Activated CD4-positive, alpha-beta T cell treated with anti-CD3 and anti-CD28 coated beads for 24 hours (primary cell): ENCODE measurements at places on chromosomes 11 and 22.

DNA sequence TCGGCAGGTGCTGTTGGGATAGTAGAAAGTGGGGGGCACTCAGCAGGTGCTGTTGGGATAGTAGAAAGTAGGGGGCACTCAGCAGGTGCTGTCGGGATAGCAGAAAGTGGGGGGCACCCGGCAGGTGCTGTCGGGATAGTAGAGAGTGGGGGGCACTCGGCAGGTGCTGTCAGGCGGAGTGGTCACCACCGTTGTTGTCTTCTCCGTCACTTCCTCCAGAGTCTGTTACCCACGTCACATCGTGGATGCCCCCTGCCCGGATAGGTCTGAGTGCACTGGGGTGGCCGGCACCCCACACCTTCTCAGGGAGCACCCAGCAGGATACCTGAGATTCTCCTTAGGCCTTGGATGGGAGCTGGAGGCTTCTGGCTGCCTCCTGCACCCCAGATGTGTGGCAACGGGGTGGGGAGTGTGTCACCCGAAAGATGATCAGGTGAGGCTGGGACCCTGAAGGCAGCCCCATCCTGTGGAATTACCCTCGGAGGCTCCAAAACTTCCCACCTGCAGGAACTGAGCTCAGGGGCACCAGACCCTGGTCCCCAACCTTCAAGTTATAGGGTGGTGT is 24.1 kb upstream of the KRTAP5-7 start:
- no peak for DNase-seq

GRCh38 chr11:26958702-26959049 is 35.2 kb upstream of the FIBIN start:
- DNase-seq = no peak

DNA sequence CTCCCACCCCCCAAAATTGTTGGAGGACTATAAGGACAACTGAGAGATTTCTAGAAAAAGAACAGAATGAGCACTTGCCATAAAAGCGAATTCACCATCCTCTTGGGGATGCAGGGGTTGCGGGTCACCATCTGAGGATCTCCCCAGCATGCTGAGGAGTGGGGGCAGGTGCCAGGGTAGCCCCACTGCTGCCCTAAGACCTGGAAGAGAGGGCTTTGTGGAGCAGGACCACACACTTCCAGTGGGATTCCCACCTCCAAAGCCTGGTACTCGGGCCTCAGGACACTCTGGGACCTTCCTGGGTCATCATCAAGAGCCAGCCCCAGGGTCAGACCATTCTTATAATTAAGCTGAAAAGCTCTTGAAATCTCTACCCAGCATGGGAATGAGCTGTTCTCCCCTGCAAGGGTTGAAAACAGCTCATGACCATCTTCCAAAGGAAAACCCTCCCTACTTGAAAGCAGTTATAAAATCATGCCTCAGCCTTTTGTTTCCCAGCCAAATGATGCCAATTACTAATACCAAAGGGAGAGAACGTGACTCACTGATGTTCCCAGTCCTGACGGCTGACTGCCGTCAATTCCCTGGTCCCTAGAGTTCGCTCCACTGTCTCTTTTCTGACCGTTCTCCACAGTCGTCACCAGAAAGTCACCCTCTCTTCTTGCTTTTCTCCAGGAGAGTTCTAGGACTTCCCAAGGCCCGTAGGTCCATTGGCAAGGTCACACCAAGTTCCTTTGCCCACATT is 76.8 kb upstream of the CREB3L1 start:
- no peak for DNase-seq

GRCh38 chr22:35622191-35622913 is 5.2 kb upstream of the MB start:
- DNase-seq = no peak

DNA sequence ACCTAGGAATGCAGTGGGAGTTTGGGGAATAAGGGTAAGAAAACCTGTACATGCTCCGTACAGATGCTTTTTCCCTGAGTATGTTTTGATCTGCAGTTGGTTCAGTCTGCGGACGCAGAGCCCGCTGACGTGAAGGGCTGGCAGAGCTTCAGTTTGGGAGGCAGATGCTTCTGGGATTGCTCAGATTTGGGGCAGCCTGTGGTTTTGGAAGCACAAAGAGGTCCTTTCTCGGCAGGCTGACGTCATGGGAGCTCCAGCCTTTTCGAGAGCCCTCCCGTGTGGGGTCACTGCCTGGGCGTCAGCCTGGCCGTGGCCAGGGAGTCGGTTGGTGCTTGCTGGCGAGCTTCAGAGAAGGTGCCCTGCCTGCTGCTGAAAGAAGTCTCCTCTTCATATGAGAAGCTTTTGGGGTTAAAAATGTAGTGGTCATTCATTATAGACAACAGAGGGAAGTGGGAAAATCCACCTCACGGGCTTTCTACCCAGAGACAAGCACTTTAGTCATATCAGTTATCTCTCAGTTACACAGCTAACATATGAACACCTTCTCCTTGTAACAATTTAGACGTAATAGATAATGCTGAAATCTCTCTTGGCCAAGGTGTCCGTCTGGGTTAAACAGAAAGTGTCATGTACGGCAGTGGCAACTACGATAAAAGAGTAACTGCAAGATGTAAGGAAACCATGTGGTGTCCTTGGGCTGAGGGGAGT is 26.8 kb downstream of the TPCN2 start:
- no peak for DNase-seq
